T-helper 1 cell (primary cell): ENCODE measurements at places on chromosomes 12 and 14.

GRCh38 chr12:68975811-68976210 lies 42.8 kb upstream of the CPM start:
- no peak for DNase-seq

DNA sequence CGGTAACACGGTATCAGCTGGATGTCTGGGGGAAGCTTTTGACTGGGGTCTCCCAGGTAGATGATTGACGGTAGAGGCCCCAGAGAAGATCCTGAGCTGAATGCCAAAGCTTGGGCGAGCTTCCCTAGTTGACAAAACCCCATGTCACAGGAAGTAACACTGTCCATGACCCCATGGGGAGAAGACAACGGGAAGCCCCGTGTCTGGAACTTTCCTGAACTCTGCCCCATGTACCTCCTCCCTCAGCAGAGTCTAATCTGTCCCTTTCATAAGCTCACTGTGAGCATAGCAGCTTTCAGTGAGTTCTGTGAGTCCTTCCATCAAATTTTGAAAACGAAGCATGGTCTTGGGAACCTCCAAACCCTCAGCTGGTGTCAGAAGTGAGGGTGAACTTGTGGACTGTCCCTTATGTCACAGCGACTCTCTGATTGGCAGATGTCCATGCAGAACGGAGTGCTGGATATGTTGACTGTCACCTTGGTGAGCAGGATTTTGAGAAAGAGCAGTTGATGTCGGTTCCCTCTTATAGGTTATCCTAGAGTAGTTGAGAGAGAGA lies 29.7 kb upstream of the BEGAIN start:
- no peak for DNase-seq

GRCh38 chr12:25352083-25352918 lies 101.6 kb upstream of the KRAS start:
- DNase-seq: no peak

GRCh38 chr12:88642675-88643431 lies 62.6 kb upstream of the KITLG start:
- no peak for DNase-seq

DNA sequence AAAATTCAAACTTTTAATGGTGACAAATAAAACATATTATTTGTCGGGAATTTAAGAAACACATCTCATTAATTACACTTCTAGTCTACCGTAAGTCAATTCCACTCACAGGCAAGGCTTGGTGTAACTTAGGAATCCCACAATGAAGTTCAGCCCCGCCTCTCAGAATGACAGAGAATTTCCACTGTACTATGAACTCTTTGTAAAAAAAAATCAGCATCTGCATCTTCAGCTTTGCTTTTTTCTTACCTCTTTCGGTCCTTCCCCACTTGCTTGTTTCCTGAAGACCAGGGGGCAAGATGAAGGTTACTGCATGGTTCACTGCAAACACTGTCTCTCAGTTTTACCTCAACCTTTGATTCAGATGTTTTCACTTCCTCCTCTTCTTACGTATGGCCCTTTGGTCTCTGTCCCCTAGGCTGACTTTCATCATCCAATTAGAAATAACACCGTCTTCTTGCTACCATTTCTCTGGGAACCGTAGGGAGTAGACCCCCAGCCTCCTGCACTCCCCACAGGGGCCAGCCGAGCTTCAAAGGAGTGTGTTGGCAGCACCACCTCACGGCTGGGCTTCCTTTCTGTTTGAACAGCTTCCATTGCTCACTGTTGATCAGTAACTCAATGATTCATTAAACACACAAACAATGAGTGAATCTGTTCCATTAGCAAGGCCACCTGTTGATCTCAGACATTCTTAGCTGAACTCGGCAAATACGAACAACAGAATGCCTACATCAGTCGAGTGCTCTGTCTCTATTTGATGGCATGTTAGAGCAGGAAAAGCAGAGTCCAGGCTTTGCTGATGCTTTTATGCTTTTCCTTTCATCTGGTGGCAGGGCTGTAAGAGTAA lies 343.0 kb downstream of the BMP4 start:
- no peak for DNase-seq

GRCh38 chr14:22524784-22525161 lies 64.3 kb downstream of the DAD1 start:
- DNase-seq: no peak

- DNase-seq: no peak
Measured at GRCh38 chr14:76195003-76195402, 43.3 kb downstream of the GPATCH2L start.

DNA sequence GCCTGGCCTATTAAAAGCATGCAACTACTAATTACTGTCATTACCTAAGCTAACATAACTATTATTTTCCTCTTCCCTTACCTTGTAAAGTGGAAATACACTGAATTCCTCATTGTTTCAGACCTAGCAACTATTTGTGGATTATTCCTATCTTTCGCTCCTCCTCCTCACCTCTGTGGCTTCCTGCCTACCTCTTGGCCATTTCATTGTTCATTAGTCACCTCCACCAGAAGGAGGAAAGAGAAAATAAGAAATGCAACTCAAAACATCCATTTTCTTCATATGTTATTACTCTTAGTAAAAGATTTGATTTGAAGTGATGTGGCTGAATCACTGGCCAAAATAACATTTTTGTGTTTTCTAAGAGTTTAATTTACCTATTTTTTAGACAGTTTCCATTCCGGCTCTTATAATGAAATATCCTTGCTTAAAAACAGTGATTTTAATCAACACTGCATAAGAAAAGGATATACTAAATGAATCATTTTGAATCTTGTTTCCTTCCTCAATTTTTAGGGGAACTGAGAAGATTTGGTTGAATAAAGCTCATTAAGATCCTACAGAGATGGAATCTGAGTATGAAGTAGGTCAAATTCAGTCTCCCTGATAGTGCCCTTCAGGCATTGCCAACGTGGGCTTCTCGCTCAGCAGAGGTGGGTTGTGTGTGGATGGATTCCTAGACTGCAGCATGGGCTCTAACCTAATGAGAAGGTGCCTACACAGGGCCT lies 27.6 kb upstream of the ARHGAP5 start:
- DNase-seq: no peak

- DNase-seq: no peak
Measured at GRCh38 chr14:34093883-34094282, 143.0 kb upstream of the EGLN3 start.

DNA sequence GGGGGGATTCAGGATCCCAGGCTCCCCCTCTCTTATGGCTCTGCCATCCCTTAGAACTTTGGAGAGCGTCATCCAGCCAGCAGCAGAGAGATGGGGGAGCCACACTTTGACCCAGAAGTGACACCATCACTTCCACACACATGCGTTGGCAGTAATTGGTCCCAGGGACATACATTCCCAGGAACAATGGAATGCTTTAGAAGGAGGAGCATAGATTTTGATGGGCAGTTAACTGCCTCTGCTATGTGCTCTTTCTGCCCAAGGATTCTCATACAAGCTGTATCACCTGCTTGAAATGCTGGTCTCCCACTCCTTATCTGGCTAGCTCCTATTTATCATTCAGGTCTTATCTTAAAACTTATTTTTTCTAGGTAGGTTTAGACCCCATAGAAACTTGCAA lies 109.0 kb upstream of the RPH3A start:
- no peak for DNase-seq

GRCh38 chr12:132610051-132610759 lies at the start of gene LRCOL1:
TSS of gene LRCOL1 (minus strand) at chr12:132610582. CDS start at chr12:132606251, 4,331 bp downstream.
- no peak for DNase-seq

GRCh38 chr12:88063375-88063774 lies 34.2 kb upstream of the C12orf50 start:
- DNase-seq: no peak

- no peak for DNase-seq
Measured at GRCh38 chr14:65079201-65079600, 23.1 kb downstream of the MAX start.

DNA sequence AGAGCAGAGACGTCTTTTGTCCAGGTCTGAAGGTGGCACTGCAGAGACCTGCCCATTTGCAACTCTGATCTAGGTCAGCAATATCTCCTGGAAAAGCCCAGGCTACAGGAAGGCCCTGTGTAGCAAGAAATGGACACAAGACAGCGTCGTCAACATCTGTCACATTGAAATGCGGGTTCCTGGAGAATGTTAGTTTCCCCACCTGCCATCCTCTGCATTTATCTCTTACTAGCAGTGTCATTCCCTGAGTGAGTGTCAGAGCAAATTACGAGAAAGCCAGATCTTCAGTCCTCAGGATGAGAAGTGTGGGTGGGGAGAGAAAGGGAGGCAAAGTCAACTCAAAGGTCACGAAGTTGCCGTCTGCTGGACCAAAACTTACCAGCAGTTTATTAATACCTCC lies 27.4 kb upstream of the FLVCR2 start:
- no peak for DNase-seq

GRCh38 chr12:10673659-10674384 lies at the start of gene STYK1:
TSS of gene STYK1 (minus strand) at chr12:10674052. CDS start at chr12:10634618, 39,434 bp downstream.
- peak; percentile 85 for DNase-seq

GRCh38 chr12:89765959-89766824 lies 57.6 kb upstream of the ATP2B1 start:
- DNase-seq: no peak

GRCh38 chr14:92718664-92719063 lies 29.8 kb downstream of the LGMN start:
- no peak for DNase-seq

GRCh38 chr12:91811481-91812287 lies 334.0 kb downstream of the BTG1 start:
- peak; percentile 58 for DNase-seq

DNA sequence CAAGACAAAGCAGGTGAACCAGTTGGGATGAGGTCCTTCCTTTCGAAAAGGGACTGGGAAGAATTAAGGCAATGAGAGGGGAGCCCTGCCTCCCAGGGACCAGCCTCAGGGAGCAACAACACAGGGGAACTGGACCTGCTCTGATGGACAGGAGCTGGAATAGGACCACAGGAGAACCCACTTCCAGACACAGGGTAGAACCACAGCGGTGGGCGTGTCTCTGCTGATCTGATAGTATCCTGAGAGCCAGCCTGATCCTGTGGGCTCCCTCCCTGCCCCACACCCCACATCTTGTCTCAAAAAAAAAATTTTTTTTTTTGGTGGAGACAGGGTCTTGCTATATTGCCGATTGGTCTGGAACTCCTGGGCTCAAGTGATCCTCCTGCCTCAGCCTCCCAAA lies 13.6 kb upstream of the PLEK2 start:
- no peak for DNase-seq

- DNase-seq: no peak
Measured at GRCh38 chr14:69023035-69023434, 43.9 kb upstream of the ACTN1 start.

GRCh38 chr12:52710730-52711129 lies 7.4 kb upstream of the KRT77 start:
- DNase-seq: no peak

GRCh38 chr14:95529216-95529615 lies 5.6 kb upstream of the GLRX5 start:
- DNase-seq: no peak

- DNase-seq: no peak
Measured at GRCh38 chr12:2335109-2335508, 282.3 kb downstream of the CACNA1C start.

GRCh38 chr14:54881235-54881760 lies 21.3 kb downstream of the GCH1 start:
- DNase-seq: no peak

- no peak for DNase-seq
Measured at GRCh38 chr14:53882684-53883083, 73.9 kb downstream of the BMP4 start.

DNA sequence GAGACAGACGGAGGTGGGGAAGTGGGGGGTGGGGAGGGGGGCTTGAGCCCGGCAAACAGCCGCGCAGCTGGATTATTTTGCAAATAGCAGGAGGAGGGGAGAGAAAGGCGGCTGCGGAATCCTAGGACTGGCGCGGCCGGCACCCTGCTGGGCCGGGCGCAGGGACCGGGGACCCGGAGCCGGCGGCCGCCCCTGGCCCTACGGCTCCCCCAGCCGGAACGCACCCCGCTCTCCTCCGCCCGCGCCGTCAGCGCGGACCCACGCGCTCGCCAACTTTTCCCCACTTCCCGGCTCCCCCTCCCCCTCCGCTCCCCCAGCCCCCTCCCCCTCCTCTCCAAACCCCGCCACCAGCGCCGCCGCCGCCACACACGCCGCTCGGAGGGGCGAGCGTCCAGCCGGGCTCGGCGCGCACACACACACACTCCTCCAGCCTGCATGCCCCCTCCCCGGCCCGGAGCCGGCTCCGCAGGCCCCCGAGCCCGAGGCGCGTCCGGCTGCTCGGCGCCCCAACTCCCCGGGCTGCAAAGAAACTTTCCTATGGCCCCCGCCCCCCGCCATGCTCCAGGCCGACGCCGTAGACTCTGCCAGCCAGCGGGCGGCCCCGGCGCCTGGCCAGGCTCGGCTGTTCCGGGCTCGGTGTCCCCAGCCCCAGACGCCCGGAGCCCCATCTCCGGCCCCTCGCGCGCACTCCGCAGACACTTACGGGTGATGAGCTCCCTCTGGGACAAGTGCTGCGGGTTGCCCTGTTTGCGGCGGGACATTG lies 1.4 kb downstream of the BCL11B start:
- DNase-seq: no peak

- no peak for DNase-seq
Measured at GRCh38 chr14:24329073-24329663, 5.7 kb downstream of the ADCY4 start.

DNA sequence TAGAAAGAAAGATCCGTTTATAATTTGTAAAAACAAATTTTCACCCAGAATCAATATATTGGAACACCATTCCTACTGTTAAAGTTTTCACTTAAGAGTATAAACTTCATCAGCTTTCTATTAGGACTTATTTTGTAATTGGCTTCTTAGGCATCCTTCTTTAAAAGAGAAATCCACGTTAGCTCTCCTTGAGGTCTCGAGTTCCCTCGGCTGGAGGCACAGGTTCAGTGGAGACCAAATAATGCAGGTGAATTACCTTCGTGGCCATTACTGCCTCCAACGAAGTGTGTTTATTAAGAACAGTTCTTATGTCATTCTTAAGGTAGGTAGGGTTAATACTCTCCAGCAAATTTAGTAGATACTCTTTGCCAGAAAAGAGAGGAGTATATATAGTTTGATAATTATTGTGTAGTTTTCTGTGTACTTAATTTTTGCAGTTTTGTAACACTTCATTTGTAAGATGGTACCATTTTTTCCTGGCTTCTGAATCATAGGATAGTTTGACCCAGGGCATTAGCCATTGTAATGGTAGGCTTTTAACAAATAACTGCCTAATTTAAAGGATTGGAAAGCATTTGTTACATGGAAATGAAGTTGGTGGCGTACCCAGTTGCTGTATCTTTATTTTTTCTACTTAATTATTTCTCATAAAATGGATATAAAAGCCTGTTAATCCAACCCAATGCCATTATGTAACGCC lies 2.2 kb downstream of the CALM1 start:
- DNase-seq: no peak

DNA sequence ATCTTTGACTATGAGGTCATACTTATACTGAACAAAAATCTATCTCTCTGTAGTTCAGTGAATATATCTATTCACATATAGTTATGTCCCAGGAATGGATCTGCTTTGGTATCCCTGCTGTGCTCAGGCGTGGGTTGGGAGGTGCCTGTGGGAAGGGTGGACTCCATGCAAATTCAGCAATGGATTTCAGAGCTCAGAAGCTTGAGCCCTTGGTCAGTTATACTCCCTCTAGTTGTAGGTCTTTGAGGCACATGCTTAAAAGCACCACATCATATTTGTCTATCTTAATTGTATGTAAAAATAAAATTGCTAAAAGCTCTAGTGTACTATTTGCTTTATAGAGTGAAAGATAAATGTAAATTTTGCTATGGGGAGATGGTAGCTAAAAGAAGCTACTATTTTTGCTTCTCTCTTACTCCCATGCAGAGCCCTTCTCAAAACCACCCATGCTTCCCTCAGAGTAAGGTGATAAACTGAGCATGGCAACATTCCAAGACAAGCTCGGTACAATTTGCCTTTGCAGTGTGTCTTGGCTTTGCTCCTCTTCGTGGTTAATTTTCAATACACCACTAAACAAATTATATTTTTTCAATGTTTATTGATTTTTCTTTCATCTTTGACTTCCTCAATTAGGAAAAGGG lies 54.9 kb downstream of the SLC16A7 start:
- DNase-seq: no peak
